ENCODE measurements at places on chromosomes 6 and 20. TPM values are rescaled to one million over a fixed set of nuclear protein-coding genes. Genes with fewer than 3 reads are reported as not detected.

CALHM4 gene
- not detected for total RNA-seq

WFDC6 gene
- total RNA-seq: not detected

CD83 gene
- total RNA-seq: 3.7 TPM

PRR18 gene
- not detected for total RNA-seq

PI16 gene
- total RNA-seq: not detected

FOXP4 gene
- 5.8 TPM for total RNA-seq

Data from myometrial cell (primary cell).